ENCODE measurements at places on chromosomes 5 and 9. TPM values are rescaled to one million over a fixed set of nuclear protein-coding genes. Genes with fewer than 3 reads are reported as not detected.
A peak's percentile ranks its signal among the peaks of the same experiment; 100 is the strongest.

Gene ZNG1E
- 33.9 TPM for total RNA-seq

Gene CYFIP2
- 490 TPM for total RNA-seq

Gene TAF11L10
- total RNA-seq, result not detected

Gene MOCS2
- total RNA-seq, result 29.4 TPM

Gene EGFL7
- total RNA-seq, result 0.25 TPM

Gene MLANA
- not detected for total RNA-seq

Gene CSNK1G3
- 33.8 TPM for total RNA-seq

Gene BAAT
- not detected for total RNA-seq

Gene EHMT1
- total RNA-seq, result 57.9 TPM

Gene SNCB
- not detected for total RNA-seq

DNA sequence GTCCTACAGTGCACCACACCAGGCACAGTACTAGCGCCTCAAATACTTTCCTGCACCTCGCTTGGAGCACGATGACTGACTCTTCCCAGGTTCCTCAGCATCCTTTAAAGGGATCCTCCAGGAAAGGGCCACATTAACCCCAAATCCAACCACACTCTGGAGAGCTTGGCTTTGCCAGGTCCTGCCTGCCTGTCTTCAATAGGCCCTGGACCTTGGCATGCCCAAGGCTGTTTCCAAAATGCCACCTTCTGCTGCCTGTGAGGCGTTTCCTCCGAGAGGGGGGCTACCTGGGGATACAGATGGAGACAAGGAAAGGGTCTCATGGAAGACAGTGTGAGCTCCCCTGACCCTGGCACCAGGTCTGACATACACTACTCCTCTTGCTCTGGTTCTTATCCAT lies 169.9 kb downstream of the DAB2IP start:
- DNase-seq, result no peak
- no peaks in the 10 kb centered on the region for H3K36me3 ChIP-seq
- no peaks in the 10 kb centered on the region for H3K27me3 ChIP-seq
- no peak overlapping the region for H3K4me3 ChIP-seq
- no peaks in the 10 kb centered on the region for H3K4me1 ChIP-seq

DNA sequence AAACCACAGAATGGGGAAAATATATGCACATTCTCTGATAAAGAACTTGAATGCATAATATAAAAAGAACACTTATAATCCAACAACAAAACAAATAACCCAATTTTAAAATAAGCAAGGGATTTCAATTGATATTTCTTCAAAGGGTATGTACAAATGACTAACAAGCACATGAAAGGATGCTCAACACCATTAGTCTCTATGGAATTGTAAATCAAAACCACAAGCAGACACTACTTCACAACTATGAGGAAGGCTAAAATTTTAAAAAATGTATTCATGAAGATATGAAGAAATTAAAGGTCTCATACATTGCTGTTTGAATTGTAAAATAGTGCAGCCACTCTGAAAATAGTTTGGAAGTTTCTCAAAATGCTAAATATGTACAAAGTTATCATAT lies 78.9 kb upstream of the GAS1 start:
- peaks cover 23% of the 10 kb centered on the region for H3K27me3 ChIP-seq
- H3K4me1 ChIP-seq, result no peaks in the 10 kb centered on the region
- H3K36me3 ChIP-seq, result no peaks in the 10 kb centered on the region
- H3K4me3 ChIP-seq, result no peak overlapping the region
- H3K27ac ChIP-seq, result no peak overlapping the region
- no peak for DNase-seq

- H3K4me3 ChIP-seq, result no peak overlapping the region
- H3K4me1 ChIP-seq, result no peaks in the 10 kb centered on the region
- peaks cover 50% of the 10 kb centered on the region for H3K36me3 ChIP-seq
Measured at GRCh38 chr9:125317704-125318103, 56.1 kb downstream of the GAPVD1 start.

GRCh38 chr9:123868002-123868401 lies 61.9 kb downstream of the DENND1A start:
- H3K4me3 ChIP-seq, result peak overlapping the region; percentile 32
- no peaks in the 10 kb centered on the region for H3K27me3 ChIP-seq
- peak; percentile 10 for DNase-seq

- no peak overlapping the region for H3K4me3 ChIP-seq
- H3K27ac ChIP-seq, result no peak overlapping the region
- H3K36me3 ChIP-seq, result no peaks in the 10 kb centered on the region
- H3K27me3 ChIP-seq, result no peaks in the 10 kb centered on the region
Measured at GRCh38 chr5:33105521-33105941, 335.2 kb upstream of the TARS1 start.

DNA sequence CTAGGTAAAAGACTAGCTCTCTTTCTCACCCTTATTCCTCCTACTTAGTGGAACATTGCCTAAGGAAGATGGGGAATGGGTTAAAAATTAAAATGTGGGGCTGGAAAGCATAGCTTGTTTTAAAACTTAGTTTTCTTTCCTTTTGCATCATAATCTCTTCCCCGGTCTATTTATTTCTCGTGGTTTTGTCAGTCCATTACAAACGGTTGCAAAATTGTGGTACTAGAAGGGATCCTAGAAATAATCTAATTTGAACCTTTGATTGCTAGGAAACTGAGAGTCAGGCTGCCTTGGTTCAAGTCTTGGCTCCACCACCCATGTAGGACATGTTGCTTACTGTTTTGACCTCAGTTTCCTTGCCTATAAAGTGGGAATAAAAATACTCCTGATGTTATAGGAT lies 1.3 kb downstream of the IL31RA start:
- H3K4me1 ChIP-seq, result peaks cover 48% of the 10 kb centered on the region
- no peak overlapping the region for H3K4me3 ChIP-seq

- H3K4me1 ChIP-seq, result no peaks in the 10 kb centered on the region
- no peak overlapping the region for H3K27ac ChIP-seq
- H3K4me3 ChIP-seq, result no peak overlapping the region
Measured at GRCh38 chr5:6902597-6902996, 189.4 kb downstream of the TENT4A start.

DNA sequence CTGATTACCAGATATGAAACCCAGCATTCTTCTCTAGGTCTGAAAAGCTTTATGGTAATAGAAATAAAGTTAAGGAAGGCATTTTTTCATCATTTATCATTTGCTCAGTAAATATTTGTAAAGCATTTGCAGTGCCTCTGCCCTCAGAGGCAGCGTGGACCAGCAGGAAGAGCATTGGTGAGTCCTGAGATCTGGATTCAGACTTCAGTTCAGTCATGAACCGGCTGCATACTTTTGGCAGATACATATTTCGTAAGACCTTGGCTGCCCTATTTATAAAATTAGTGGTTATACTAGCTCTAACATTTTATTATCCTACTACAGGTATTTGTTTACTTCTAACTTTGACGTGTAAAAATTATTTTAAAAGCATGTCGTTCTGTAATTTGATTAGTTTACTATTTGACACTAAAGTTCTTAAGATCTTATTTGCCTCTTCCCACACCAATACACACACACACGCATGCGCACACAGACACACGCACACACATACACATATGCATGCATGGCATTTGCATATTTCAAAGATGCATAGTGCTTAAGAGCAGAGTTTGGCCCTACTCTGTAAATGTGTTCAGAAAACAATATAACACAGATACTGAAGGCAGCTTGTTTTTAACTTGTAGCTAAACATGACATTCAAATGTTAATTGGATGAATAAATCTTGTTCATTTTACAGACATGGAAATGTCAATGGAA lies 101.9 kb downstream of the RPS23 start:
- no peak for DNase-seq
- H3K36me3 ChIP-seq, result peaks cover 12% of the 10 kb centered on the region
- no peak overlapping the region for H3K27ac ChIP-seq
- no peaks in the 10 kb centered on the region for H3K27me3 ChIP-seq
- H3K4me1 ChIP-seq, result peaks cover 4% of the 10 kb centered on the region
- H3K4me3 ChIP-seq, result no peak overlapping the region

- no peaks in the 10 kb centered on the region for H3K36me3 ChIP-seq
- H3K4me3 ChIP-seq, result no peak overlapping the region
- no peak for DNase-seq
- H3K4me1 ChIP-seq, result no peaks in the 10 kb centered on the region
- H3K27me3 ChIP-seq, result peaks cover 4% of the 10 kb centered on the region
Measured at GRCh38 chr5:127136908-127137307, 63.6 kb upstream of the C5orf63 start.

DNA sequence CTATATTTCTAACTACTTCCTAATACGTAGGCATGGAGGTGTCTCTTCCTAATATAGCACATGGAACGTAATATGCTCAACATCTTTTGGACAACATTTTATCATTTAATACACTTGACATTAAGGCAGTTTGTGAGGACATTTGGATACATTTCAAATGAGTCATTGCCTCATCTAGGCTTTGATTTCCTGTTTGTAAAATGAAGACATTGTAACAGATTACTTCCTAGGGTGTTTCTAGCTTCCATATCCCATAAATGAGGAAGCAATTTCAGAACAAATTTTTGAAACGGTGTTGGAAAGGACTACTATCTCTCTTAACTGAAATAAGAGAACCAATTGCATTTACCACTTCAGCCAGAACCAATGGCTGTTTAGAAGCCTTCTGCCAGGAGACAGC lies 38.7 kb downstream of the SLC28A3 start:
- H3K4me1 ChIP-seq, result peaks cover 26% of the 10 kb centered on the region
- no peak overlapping the region for H3K4me3 ChIP-seq
- no peak for DNase-seq
- H3K27ac ChIP-seq, result no peak overlapping the region

DNA sequence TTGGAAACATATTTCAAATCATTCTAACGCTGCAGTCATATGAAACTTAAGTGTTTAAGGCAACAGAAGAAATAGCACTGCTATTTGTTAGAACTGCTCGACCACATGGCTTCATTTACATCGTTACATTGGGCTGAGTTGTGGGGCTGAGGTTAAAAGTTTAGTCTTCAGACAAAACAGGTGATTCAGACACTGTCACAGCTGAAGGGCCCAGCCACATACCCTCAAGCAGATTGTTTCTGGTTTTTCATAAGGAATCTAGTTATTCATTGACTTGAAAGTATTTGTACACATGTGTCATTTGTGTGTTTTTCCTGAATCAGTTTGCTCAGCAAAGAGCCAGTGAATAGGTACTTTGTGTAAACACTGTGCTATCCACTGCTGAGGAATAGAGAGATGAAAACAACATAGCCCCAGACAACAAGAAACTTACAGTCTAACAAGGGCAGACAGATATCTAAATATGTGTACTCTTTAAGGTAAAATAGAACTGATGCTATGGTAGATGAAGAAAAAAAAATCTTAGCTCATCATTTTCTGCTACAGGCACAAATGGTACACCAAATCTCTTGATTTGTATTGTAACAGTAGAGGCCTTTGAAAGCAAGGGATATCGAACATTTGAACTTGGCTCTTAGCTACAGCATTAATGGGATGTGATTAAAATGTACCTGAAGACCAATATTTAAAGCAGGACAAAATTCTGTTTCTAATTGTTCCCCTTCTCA lies 357.6 kb upstream of the RPS23 start:
- H3K4me1 ChIP-seq, result no peaks in the 10 kb centered on the region
- DNase-seq, result peak; percentile 6
- no peak overlapping the region for H3K4me3 ChIP-seq
- no peaks in the 10 kb centered on the region for H3K36me3 ChIP-seq

GRCh38 chr9:137311986-137312851 lies 10.1 kb upstream of the NRARP start:
- no peaks in the 10 kb centered on the region for H3K36me3 ChIP-seq
- H3K27ac ChIP-seq, result no peak overlapping the region
- no peak overlapping the region for H3K4me3 ChIP-seq
- H3K27me3 ChIP-seq, result peaks cover 3% of the 10 kb centered on the region
- no peaks in the 10 kb centered on the region for H3K4me1 ChIP-seq

DNA sequence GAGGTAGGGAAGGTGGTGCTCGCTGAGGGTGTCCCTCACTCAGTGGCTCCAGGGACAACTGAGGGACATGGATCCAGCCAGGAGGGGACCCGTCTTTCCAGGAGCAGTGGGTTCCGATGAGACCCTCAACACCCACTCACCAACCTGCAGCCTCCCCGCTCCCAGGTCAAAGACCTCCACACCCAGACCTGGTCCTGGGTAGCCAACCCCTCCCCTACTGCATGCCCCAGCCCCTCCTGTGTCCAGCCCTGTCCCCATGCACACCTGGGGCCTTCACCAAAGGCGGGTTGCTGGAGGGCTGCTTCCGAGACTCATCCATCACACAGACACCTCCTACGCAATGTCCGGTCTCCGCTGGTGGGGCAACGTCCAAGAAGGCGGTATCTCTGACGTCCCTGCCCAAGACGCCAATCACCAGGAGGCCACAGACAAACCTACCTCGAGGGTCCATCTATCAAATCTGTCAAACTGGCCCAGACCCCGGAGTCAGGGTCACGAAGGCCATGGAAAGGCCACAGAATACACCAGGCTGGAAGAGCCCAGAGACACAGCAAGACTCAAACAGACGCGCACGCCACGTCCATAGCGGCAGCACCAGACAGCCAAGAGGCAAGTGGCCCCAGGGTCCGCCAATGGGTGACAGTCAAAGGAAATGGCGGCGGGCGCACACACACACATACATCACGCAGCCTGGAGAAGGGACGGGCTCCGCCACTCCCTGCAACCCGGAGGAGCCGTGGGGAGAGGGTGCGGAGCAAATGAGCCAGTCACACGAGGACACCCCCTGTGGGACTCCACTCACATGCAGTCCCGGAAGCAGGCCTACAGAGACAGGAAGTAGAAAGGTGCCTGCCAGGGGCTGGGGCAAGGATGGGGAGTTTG lies 10.8 kb downstream of the NACC2 start:
- no peaks in the 10 kb centered on the region for H3K36me3 ChIP-seq
- no peaks in the 10 kb centered on the region for H3K27me3 ChIP-seq
- H3K4me3 ChIP-seq, result no peak overlapping the region
- H3K27ac ChIP-seq, result no peak overlapping the region
- peaks cover 9% of the 10 kb centered on the region for H3K4me1 ChIP-seq

GRCh38 chr9:22919423-22919822 lies 472.8 kb downstream of the DMRTA1 start:
- no peaks in the 10 kb centered on the region for H3K27me3 ChIP-seq
- H3K36me3 ChIP-seq, result no peaks in the 10 kb centered on the region
- H3K4me3 ChIP-seq, result no peak overlapping the region
- no peak overlapping the region for H3K27ac ChIP-seq

- no peak overlapping the region for H3K4me3 ChIP-seq
- H3K4me1 ChIP-seq, result no peaks in the 10 kb centered on the region
- DNase-seq, result no peak
- H3K27ac ChIP-seq, result no peak overlapping the region
Measured at GRCh38 chr5:133779828-133780475, 167.6 kb upstream of the FSTL4 start.

DNA sequence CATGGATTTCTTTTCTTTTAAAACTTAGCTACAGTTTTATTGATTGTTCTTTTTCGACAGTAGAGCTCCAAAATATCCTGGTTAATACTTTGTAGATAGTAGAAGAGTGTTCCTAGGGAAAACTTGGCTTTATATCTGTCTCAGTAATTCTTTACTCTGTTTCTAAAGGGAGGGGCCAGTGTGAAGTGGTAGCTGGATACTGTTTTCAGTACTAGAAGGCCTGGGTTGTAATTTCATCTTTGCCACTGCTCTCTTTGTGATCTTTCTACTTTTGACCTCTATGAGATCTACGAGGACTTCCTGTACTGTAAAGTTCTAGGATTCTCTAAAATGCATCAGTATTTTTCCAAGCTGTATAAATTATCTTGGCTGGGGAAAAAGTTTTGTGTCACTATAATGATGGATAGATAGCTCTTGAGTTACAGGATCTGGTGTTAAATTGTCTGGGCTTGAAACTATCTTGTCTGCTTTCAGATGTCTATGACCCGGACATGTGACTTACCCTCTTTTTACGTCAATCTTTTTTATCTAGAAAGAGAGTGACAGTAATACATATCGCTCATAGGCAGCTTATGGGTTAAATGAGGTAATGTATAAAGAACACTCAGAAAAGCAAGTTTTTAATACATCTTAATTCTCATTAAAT lies 53.6 kb downstream of the PRR16 start:
- H3K27ac ChIP-seq, result no peak overlapping the region
- no peak for DNase-seq
- H3K4me1 ChIP-seq, result no peaks in the 10 kb centered on the region
- H3K27me3 ChIP-seq, result no peaks in the 10 kb centered on the region

Measured in activated naive CD4-positive, alpha-beta T cell treated with anti-CD3 and anti-CD28 coated beads for 36 hours (primary cell).